ENCODE measurements at places on chromosomes 11 and 22. TPM values are rescaled to one million over a fixed set of nuclear protein-coding genes. Genes with fewer than 3 reads are reported as not detected.

GRCh38 chr22:27835446-27835845, 33.9 kb upstream of the MN1 start:
- no peak for DNase-seq

DNA sequence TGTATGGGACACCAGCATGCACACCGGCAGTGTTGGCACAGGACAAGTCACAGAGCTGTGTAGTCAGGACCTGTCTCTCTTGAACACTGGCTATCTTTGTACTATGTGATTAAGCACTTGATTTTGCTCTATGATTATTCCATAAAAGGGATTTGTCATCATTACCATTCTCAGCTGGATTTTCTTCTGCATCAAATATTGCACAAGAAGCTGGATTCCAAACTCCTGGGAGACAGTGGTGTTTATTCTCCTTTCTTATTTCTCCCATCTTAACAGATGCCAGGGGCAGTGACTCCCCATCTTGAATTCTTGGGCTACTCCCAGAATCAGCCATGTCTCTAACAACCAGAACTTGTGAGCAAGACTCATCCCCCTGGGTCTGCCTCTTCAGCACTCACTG, 62.5 kb upstream of the GNAZ start:
- no peak for DNase-seq

GRCh38 chr22:17785185-17786184, 11.2 kb upstream of the BID start:
- peak; percentile 24 for DNase-seq

GRCh38 chr11:19290356-19290755, 49.6 kb upstream of the E2F8 start:
- DNase-seq, result no peak

OR51B4 gene
- not detected for total RNA-seq

GRCh38 chr11:61893981-61894380, 2.6 kb upstream of the FADS3 start:
- DNase-seq, result no peak
